ENCODE measurements at places on chromosomes 6 and 20. TPM values are rescaled to one million over a fixed set of nuclear protein-coding genes. Genes with fewer than 3 reads are reported as not detected.

Gene SOBP
- 3.8 TPM for total RNA-seq

Gene PBOV1
- total RNA-seq: not detected

DNA sequence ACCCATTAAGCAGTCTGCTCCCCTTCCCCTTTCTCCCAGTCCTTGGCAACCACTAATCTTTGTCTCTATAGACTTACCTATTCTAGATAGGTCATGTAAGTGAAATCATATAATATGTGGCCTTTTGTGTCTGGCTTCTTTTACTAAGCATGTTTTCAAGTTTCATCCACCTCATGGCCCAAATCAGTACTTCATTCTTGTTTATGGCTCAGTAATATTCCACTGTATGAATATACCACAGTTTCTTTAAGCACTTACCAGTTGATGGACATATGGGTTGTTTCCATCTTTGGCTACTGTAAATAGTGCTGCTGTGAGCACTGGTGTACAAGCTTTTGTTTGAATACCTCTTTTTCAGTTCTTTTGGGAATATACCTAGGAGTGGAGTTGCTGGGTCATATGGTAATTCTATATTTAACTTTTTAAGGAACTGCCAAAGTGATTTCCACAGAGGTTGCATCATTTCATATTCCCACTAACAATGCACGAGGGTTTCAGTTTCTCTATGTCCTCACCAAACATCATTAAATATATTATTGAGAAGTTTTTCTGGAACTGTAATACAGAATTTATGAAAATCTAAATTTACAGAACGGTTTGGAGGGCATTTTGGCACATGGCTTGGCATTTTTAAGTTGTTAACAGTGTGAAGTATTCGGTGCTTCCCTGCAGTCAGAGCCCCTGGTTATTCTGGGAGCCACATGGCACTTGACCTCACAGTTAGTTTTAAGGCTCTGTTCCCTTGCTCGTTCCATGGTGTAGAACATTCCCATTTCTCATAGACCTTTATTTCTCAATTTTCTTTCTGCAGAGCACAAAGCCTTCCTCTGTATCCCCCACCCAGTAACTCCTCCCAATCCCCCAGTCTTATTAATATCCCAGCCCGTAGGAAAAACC lies 27.0 kb upstream of the DTNBP1 start:
- H3K27ac ChIP-seq: peak overlapping the region; percentile 67
- DNase-seq: no peak
- no peaks in the 10 kb centered on the region for H3K36me3 ChIP-seq
- H3K4me1 ChIP-seq: peaks cover 13% of the 10 kb centered on the region
- no peaks in the 10 kb centered on the region for H3K27me3 ChIP-seq

- no peaks in the 10 kb centered on the region for H3K36me3 ChIP-seq
- H3K27ac ChIP-seq: no peak overlapping the region
- no peak overlapping the region for H3K4me3 ChIP-seq
- DNase-seq: no peak
Measured at GRCh38 chr6:26445934-26446667, 5.8 kb downstream of the BTN3A3 start.

DNA sequence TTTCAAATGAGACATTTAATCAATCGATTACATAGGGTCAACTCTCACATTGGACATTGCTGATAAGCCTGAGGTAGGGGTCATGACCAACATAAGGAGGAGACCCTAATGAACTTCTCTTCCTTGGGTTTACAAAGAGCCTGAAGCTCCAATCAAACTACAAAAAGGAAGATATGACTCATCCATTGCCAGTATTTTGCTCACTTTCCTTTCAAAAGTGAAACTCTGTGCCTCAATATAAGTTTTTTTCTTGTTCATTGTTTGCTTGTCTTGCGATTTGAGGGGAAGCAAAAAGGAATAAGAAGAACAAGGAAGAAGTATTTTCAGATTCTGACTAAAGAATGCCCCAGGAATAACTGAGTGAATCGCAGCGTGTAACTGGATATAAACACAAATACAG lies 38.8 kb upstream of the KHDRBS2 start:
- H3K27ac ChIP-seq: no peak overlapping the region
- DNase-seq: no peak
- H3K4me1 ChIP-seq: no peaks in the 10 kb centered on the region

DNA sequence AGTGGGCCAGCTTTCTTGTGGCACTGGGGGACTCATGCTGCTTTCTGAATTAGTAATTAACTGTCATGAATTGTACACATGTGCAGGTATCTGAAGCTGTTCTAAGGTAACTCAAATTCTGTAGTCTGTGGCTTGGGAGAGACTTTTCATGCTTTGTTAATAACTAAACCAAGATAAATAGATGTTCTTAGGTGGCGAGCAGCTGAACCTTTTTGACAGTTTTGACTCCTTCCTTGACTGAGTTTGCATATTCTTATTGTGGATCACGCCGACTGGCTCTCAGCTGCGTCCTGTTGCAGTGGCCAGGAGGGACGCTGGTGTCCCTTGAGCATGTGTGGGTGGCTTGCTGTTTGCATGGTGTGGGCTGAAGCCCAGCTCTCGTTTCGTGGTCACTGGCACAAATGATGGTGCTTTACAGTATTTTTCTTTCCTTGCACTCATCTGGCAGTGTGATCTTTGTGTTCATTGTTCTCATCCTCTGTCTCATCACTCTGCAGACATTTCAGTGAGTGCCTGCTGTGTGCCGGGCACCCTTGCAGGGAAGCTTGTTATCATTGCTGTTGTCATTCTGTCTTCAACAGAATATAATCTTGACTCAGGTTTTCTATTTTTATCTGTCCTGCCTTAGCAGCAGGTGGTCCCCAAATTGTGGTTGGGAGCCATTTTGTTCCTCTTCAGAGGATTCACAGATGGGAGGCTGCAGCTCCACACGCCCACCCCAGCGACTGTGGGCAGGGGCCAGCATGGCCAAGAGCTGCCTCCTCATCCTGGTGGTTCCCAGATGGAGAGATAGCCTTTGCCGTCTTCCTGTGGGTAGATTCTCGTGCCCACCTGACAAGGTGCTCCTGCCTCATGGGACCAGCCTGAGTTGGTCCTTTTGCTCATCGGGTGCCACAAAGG lies 39.6 kb downstream of the DUSP22 start:
- no peak overlapping the region for H3K4me3 ChIP-seq
- H3K36me3 ChIP-seq: no peaks in the 10 kb centered on the region
- DNase-seq: no peak
- H3K4me1 ChIP-seq: peaks cover 7% of the 10 kb centered on the region

DNA sequence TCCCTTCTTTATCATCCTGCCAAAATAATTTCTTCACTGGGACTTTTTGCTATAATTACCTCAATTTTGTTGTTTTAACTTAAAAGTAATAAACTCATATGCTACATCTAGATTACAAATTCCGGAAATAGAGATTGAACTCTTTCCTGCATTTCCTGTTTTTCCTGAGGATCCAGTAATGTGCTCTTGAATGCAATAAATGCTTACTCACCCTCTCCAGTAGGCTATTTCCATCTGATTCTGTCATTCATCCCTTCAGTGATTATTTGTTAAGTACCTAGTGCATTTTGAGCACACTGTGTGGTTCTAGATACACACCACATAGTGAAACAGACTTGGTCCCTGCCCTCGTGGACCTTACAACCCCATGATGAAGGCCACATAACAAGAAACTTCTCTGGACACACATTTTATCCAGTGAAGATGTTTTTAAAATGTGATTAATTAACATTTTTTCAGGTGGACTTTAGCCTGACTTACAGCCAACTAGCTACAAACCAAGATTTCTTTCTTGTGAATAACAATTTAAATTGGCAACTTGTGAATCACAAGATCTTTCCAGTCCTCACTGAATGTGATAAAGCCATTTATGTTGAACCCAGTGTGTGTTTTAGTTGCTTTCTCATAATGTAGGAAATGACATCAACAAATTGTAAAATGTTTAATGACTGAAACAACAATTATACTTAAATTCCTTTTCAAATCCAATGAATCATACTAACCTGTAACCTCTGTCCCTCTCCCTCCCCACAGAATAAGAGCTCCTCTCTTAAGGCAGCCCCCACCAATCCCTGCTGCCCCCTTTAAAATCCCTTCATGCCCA lies 272.3 kb downstream of the KHDC1L start:
- no peak overlapping the region for H3K4me3 ChIP-seq
- no peaks in the 10 kb centered on the region for H3K27me3 ChIP-seq
- no peak for DNase-seq
- H3K36me3 ChIP-seq: no peaks in the 10 kb centered on the region

GRCh38 chr6:37583261-37583660 lies 83.6 kb upstream of the CCDC167 start:
- H3K4me1 ChIP-seq: no peaks in the 10 kb centered on the region
- H3K27ac ChIP-seq: no peak overlapping the region
- H3K36me3 ChIP-seq: no peaks in the 10 kb centered on the region

DNA sequence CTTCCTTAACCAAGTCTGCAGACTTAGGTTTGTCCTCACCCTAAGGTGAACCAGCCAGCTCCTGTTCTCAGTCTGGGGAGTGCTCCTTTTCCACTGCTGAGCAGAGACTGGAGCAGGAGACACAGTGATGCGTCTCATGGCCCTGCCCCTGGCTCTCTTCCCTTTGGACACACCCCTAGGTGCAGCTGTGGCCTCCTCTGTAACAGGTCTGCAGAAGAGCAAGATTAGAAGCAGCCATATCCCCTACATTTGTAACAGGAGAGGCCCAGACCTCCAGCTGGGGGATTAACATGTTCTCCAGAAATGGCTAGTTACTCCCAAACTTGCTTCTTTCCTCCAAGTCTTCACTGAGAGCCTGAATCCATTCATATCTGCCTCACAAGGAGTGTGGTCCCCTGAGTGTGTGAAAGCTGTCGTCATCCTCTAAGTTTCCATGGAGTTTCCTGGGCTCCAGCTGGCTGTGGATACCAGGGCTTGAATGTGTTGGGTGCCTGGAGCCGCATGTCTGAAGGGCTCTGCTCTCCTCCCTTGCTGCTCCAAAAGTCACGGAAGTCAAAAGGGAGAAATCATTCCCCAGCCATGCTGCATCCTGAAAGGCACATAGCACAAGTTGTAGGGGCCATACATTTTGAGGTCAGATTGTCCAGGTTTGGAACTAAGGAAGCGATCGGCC lies 57.7 kb downstream of the PPP1R14C start:
- H3K4me1 ChIP-seq: peaks cover 24% of the 10 kb centered on the region
- no peaks in the 10 kb centered on the region for H3K27me3 ChIP-seq
- H3K27ac ChIP-seq: no peak overlapping the region
- no peaks in the 10 kb centered on the region for H3K36me3 ChIP-seq
- no peak for DNase-seq

- no peaks in the 10 kb centered on the region for H3K4me1 ChIP-seq
- H3K27ac ChIP-seq: no peak overlapping the region
- no peak for DNase-seq
- no peaks in the 10 kb centered on the region for H3K36me3 ChIP-seq
- H3K4me3 ChIP-seq: no peak overlapping the region
Measured at GRCh38 chr20:43183536-43184070, 6.1 kb downstream of the PTPRT start.
